Iris pigment epithelial cell (primary cell): ENCODE measurements at places on chromosomes 2 and 18.

- DNase-seq: no peak
Observed at GRCh38 chr2:71787476-71788185, 334.3 kb downstream of the DYSF start.

- DNase-seq: no peak
Observed at GRCh38 chr2:11578081-11578948, 44.5 kb downstream of the GREB1 start.

- no peak for DNase-seq
Observed at GRCh38 chr2:113888641-113889470, 1.0 kb upstream of the ACTR3 start.

GRCh38 chr2:27885234-27885633 is 5.0 kb downstream of the RBKS start:
- DNase-seq: peak; percentile 57

DNA sequence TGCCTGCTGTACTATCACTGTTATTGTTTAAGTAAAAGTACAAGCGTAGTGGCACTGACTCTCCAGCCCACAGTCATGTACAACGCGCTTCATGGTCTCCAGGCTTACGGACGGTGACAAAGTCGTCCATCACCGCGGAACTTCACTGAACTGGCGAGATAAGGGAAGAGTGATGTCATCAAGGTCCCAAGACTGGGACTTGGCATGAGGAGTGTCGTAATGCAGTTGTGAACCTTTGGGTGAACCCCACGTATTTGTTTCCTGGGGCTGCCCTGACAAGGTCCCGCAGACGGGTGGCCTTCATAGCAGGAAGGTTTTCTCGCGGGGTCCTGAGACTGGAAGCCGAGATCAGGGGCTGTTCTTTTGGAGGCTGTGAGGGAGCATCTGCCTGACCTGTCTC is 17.3 kb downstream of the NFATC1 start:
- no peak for DNase-seq

DNA sequence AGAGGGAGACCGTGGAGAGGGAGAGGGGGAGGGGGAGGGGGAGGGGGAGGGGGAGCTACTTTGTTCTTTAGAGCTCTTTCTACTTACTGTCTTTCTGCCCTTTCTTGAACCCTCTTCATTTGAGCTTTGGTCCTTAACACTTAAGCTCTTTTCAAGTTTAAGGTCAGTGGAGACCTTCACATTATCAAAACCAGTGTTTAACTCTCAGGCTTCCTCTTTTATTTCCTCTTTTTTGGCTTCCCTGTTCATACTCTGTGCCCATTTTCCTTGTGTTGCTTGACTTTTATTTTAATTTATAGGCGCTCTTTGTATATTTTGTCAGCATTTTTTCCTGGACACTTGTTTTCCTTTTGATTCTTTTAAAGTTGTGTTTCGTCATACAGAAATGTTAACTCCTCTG is 37.1 kb downstream of the ACSL3 start:
- no peak for DNase-seq

DNA sequence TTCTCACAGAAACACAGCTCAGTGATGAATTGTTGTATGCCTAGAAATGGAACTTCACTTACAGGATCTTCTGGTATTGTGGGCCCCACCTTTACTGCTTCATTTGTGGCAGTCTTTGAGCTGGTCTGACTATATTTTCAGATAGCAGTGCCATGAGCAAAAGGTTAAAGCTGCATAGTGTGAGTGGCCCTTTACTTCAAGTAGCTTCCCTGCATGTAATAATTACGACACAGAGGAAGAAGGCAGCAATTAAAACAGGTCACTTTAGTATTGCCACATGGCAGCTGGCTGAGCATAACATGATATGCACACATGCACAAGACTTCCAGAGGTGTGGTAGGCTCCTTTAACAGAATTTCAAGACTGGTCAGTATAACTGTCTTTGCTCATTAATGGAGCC is 426.3 kb upstream of the ZEB2 start:
- DNase-seq: no peak

DNA sequence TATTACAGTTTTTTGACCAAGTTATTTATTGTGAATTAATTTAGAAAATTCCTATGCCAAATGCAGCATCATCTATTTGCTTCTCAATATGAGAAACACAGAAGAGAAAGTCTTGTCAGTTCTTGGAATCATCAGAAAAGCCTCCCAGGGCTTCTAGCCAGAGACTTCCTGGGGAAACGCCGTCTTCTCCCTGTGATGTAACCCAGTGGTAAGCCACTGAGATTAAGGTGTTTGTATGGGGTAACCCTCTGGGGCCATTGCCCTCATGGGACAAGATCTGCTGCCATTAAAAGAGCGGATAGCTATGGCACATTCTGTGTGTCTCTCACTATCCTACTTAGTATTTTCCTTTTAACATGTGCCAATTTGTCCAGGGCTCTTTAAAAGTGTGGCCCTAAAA is 28.0 kb downstream of the ANKRD29 start:
- DNase-seq: peak; percentile 72

GRCh38 chr18:48002933-48003365 is 72.5 kb upstream of the SMAD2 start:
- DNase-seq: peak; percentile 52

DNA sequence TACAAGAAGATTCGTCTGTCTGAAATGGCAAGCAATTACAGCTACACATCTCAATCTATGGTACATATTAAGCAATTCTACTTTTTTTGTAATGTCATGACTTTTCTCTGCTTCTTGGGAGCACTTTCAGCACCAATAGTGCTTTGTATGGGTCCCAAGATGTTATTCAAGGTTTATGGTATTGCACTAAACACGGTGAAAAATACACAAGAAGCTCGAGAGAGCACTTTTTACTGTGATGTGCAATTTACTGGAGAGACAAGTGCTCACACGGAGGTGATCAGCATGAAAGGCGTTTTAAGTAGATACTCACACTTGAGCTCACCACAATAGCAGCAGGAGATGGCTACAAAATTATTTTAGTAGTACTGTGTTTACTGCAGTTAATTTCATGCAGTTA is 783.6 kb downstream of the CBLN2 start:
- no peak for DNase-seq

GRCh38 chr2:102424754-102425153 is 1.8 kb downstream of the IL18RAP start:
- DNase-seq: no peak

DNA sequence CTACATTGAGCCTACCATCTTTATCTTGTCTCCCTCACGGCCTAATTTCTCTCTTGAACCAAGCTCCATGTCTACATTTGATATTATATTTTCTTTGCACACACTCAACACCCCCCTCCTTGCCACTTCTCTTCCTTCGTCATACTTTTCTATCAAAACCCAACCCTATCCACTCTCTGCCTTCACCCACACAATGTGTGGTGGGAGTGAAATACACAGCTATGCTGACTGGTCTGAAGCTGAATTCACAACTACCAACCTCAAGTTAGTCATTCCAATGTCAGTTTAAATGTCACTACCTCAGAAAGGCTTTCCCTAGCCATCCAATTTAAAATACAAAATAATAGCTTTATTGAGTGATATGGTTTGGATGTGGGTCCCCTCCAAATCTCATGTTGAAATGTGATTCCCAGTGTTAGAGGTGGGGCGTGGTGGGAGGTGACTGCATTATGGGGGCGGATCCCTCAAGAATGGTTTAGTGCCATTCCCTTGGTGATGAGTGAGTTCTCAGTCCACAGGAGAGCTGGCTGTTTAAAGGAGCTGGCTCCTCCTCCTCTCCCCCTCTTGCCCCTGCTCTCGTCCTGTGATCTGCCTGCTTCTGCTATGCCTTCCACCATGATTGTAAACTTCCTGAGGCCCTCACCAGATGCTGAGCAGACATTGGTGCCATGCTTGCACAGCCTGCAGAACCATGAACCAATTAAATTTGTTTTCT is 112.1 kb downstream of the DTNB start:
- DNase-seq: no peak

GRCh38 chr18:48674758-48675351 is 136.0 kb downstream of the CTIF start:
- DNase-seq: no peak

GRCh38 chr2:200812122-200813022 is 662 bp downstream of the BZW1 start:
- peak; percentile 62 for DNase-seq

GRCh38 chr2:70570041-70570661 is 16.5 kb upstream of the TGFA start:
- peak; percentile 40 for DNase-seq

- DNase-seq: peak; percentile 38
Observed at GRCh38 chr2:168494190-168494711, 38.2 kb downstream of the CERS6 start.

- DNase-seq: peak; percentile 91
Observed at GRCh38 chr18:48548011-48548771, 9.4 kb downstream of the CTIF start.

GRCh38 chr18:55501579-55501978 is 86.4 kb downstream of the TCF4 start:
- no peak for DNase-seq

GRCh38 chr2:207264310-207264709 is 98.6 kb upstream of the KLF7 start:
- no peak for DNase-seq

- no peak for DNase-seq
Observed at GRCh38 chr2:223386984-223387383, 215.2 kb downstream of the SCG2 start.

DNA sequence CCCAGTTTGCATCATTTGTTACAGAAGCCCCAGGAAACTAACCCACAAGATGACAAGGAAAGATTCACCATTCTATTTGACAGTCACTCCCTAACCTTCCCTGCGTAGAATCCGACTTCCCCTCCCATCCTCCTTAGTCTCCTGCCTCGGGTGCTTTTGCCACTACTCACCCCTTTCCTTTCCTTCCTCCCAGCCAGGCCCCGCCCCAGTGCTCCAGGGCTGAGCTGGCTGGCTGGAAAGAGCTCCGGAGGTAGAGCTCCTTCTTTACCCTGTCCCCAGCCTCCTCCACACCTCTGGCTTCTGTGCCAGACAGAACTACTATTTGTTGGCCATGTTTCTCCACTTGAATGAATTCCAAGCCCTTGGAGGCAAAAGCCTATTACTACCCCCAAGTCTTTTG is 317.6 kb upstream of the NCKAP5 start:
- no peak for DNase-seq

- peak; percentile 76 for DNase-seq
Observed at GRCh38 chr2:178271629-178272333, 77.5 kb downstream of the OSBPL6 start.

DNA sequence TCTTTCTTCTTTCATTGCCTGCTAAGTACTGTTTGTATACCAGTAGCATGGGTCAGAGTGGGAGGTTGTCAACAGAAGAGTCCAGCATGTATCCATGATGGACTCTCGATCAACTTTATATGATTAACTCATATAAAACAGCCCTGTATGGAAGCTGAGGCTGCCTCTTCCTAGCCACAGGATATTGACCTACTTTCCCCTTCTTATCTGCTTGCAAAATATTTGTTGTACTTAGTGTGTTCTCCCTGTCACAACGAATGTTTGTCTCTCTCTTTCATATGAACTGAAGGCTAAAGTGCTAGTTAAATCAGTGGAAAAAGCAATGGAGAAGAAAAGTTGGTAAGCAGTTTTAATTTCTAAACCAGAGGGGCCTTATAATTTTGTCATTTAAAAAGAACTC is 17.8 kb downstream of the MYO1B start:
- DNase-seq: peak; percentile 39

- no peak for DNase-seq
Observed at GRCh38 chr2:29215739-29216608, 100.8 kb downstream of the CLIP4 start.

DNA sequence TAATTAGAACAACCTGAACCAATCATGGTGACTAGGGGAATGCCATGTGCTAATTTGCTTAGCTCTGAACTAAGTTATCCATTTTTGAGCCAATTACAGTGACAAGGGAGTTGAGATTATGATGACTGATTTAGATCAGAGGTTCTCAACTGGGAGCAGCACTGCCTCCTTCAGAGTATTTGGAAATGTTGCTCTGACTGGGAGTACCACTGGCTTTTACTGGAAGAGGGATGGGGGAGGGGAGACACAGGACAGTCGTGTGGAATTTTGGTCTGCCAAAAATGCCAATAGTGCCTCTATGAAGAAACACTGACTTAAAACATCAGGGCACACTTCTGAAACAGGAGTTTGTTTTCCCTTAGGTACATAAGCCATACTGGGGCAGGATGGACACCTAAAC is 48.1 kb upstream of the VPS54 start:
- no peak for DNase-seq

DNA sequence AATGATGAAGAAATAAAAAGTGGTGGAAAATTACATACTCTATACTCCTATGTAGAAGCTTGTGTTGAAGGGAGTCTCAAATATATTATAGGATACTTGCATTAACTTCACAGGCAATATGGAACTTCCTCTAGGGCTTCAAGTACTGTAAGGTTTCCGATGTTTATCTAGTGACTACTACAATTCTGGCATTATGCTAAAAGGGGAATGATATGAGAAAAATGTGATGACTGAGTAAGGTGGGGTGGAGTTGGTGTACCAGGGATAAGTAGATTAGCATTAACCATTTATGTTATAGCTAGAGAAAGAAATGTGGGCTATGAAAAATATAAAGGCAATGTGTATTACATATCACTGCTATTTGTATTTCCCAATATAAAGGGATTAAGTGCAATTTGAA is 229.5 kb downstream of the DCC start:
- DNase-seq: no peak

DNA sequence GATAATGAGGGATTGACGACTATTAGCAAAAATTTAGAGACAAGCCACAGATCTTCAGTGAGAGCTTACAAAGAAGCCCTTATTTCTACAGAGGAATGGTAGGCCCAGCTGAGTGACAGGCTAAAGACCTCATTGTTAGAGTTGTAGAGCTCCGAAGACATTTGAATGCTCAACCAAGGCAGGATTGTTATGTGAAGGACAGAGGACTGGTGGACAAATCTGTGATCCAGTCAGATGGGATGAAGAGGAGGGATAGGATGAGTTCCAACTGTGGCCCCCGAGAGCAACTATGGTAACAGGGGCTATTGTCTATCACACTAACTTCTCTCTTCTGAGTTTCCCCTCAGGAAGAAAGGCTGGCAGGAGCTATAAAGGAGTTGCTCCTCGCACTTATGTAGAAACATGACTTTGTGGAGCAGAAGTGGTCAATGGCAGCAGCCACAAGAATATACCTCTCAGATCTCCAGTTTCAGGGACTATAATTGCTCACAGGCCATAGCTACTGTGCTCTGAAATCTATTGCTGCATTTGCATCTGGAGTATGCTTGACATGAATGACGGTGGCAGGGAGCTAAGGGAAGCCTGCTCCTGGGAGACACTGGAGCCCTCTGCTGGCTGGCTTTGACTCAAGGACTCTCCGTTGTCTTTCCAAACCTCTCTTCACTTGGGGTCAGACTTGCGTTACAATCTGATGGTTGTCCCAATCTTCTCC is 50.3 kb upstream of the GREB1L start:
- DNase-seq: peak; percentile 70

- peak; percentile 10 for DNase-seq
Observed at GRCh38 chr2:207879536-207879935, 109.8 kb upstream of the FZD5 start.
